ENCODE measurements at places on chromosomes 5 and 9. TPM values are rescaled to one million over a fixed set of nuclear protein-coding genes. Genes with fewer than 3 reads are reported as not detected.

DNA sequence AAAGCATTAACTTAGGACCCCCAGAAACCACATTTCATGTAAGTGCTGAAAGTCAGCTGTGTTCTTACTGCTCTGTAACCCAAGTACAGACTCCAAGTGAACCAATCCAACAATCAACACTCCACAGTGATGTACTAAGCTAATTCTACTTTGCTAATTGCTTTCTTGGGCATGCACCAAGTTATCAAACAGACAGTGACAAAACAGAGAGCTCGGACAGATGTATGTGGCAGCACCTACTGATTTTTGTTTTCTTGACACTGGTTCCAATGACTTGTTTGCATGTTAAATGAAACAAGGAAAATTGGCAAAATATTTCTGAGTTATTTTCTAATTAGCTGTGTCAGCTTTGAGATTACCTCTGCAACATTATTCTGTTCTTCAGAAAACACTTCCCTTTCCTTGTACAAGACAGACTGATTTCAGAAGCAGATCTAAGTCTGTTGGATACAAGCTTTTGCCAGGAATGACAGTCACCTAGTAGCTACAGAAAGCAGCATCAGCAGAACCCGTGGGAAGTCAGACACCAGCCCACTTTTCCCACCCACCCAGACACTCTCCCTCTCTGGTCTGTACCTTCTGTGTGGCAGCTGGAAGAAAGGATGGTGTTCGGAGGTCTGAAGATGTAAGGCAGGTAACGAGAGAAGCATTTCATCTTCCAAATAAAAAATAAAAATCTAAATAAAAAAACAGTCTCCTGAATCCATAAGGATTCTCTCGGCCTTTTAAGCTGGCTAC lies 176.7 kb upstream of the PPP2R2B start:
- no peak for DNase-seq

- no peak for DNase-seq
These were observed 22.1 kb upstream of the RARS1 start for GRCh38 chr5:168464214-168464613.

- DNase-seq: no peak
These were observed 86.5 kb downstream of the ADGRV1 start for GRCh38 chr5:90645024-90645610.

- no peak for DNase-seq
These were observed 124.9 kb downstream of the MRPS30 start for GRCh38 chr5:44933686-44934085.

DNA sequence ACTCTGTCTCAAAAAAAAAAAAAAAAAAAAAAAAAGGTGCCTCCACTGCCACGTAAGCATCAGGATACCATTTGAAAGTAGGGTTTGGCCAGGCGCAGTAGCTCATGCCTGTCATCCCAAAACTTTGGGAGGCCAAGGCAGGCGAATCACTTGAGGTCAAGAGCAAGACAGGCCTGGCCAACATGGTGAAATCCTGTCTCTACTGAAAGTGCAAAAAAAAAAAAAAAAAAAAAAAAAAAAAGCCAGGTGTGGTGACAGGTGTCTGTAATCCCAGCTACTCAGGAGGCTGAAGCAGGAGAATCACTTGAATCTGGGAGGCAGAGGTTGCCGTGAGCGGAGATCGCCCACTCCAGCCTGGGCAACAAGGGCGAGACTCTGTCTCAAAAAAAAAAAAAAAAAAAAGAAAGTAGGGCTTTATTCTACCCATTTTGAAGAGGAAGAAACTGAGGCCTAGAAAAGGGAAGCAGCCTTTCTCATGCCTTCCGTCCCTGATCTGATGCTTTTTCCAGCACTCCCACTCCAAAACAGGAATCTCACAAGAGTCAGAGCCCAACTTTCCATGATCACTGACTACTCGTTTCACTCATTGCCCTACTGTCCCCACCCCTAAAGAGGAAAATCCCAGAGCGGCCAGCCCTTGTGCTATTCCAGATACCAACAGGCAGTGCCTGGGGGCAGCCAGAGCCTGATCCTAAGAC lies 16.3 kb upstream of the CCIN start:
- no peak for DNase-seq

DNA sequence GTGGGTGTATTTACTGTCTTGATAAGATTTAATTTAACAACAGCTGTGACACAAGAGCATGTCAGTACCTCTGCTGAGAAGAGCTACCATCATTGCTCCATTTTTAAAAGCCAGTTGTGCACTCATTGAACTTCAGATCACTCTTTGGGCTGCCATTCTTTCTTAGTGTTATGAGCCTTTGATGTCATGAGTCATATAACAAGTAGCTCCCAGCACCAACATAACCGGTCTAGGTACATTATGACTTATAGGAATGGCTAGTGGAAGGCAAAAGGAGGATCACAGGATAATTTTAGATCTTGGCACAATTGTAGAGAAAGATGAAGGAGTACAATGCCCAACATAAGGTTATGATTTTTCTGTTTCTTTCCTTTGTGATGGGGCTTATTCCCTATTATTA lies 170.8 kb upstream of the FBN2 start:
- DNase-seq: no peak

- DNase-seq: no peak
These were observed 29.2 kb downstream of the NR4A3 start for GRCh38 chr9:99850736-99851499.

Gene CLIC3
- 0.75 TPM for total RNA-seq

Gene PRELID2
- 9.7 TPM for total RNA-seq

All from kidney epithelial cell (primary cell).